ENCODE measurements at places on chromosomes 5 and 9.

- DNase-seq: no peak
Observed at GRCh38 chr5:99775189-99775588, 760.0 kb upstream of the FAM174A start.

GRCh38 chr5:80668016-80668969 is 13.5 kb upstream of the DHFR start:
- no peak for DNase-seq

DNA sequence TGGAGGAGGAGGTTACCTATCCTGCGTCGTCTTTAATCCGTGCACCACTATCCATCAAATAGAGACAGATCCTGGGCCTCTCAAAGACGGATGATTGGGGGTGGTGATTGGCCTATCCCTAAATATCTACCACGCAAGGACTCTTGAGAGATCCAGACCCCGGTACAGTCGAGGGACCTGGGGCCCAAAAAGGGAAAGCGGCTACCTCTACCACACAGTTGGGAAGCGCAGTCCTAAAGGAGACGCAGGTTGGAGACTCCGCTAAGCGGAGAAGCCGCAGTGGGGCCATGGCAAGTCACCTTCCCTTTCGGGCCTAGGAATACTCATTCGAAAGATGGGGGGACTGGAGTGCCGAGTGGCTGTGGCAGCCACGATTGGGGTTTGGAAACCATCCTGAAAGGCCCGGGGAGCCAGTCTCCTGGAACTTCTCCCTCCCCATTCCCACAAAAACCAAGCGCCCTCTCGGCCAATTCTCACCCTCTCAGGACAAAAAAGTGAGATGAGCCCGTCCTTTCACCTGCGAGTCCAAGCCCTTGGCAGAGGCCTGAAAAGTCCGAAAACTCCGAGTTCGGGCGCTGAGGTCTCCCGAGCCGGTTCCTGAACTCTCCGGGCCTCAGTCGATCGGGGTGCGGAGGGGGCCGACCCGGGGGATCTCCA is 499 bp upstream of the FOXE1 start:
- no peak for DNase-seq

- no peak for DNase-seq
Observed at GRCh38 chr5:137710086-137710485, 25.8 kb downstream of the KLHL3 start.

- DNase-seq: no peak
Observed at GRCh38 chr5:150989695-150990094, 30.7 kb upstream of the GPX3 start.

- no peak for DNase-seq
Observed at GRCh38 chr9:93326056-93326455, 125.4 kb upstream of the FAM120A start.

GRCh38 chr5:13488254-13488931 is 456.1 kb downstream of the DNAH5 start:
- no peak for DNase-seq

GRCh38 chr9:95188459-95188858 is 129.1 kb downstream of the FANCC start:
- no peak for DNase-seq

GRCh38 chr9:14895806-14896205 is 14.4 kb downstream of the FREM1 start:
- DNase-seq: no peak

DNA sequence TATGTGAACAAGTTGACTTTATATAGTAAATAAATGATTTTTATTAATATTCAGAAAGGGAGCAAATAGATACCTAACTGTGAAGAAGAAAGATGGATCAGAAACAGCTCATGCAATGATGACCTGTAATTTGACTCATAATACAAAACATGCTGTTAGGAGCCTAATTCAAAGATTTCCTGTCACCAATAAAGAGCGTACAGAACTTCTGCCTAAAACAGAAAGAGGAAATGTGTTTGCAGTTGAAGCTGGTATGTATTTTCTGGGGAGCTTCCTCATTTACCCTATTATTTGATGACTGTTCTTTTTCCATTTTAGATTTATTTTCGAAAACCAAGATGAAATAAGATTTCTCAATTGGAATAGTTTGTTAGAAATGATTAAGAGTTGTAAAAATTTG is 11.4 kb downstream of the YTHDC2 start:
- DNase-seq: no peak

- DNase-seq: no peak
Observed at GRCh38 chr5:30957591-30957990, 235.9 kb upstream of the CDH6 start.

- DNase-seq: peak; percentile 19
Observed at GRCh38 chr5:14281746-14282181, 138.6 kb downstream of the TRIO start.

- DNase-seq: no peak
Observed at GRCh38 chr9:15711531-15711930, 158.7 kb downstream of the CCDC171 start.

DNA sequence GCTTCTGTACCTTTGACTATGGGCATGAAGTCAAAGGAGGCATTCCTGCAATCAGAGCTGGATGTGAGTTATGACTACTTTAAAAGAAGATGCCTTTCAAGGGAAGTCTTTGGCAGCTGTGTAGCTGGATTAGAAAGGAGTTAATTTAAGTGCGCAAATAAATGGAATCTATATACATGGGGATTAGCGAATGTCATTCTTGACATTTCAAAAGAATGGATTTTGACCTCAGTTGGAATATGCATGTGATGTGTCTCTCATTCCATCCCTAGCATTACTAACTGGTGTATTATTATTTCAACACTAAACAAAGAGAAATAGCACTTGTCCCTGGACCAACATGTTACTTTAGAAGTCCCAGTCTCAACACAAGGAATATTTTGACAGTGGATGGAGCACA is 359.6 kb upstream of the SLC24A2 start:
- no peak for DNase-seq

DNA sequence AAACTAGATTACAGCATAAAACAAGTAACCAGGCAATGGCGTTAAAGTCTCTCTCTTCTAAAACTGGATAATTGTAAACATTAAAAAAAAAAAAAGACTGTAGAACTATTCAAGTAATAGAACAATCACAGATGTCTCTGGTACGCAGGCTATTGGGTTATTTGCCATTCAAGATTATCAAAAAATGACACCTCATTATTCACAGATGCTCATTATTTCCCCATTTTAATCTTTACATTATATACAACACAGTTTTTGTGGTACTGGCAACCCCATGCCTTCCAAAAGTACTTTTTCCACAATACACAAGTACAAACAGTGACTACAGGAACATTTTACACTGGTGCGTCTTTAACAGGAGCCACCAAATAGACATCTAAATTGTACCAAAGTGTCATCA is 109.4 kb downstream of the ZNF608 start:
- no peak for DNase-seq

- no peak for DNase-seq
Observed at GRCh38 chr5:67142816-67143215, 53.8 kb downstream of the CD180 start.

- no peak for DNase-seq
Observed at GRCh38 chr5:158502686-158503085, 597.0 kb downstream of the EBF1 start.

DNA sequence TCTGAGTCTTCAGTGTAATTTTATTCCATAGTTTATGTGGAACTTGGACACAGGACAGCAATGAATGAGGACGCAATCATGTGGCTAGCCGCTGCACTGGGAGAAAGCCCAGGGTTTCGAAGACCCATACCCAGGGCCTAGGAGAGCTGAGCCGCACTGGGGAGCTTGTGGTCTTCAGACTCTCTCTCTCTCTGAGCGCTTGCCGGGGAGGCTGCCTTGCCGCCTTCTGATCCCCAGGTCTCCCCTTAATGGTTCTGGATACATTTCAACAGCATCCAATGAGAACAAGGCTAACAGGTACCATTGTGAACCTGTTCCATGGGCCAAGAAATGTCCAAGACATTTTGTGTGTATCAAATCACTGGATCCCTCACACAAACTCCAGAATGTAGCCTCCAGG is 383.4 kb downstream of the ICE1 start:
- DNase-seq: no peak

DNA sequence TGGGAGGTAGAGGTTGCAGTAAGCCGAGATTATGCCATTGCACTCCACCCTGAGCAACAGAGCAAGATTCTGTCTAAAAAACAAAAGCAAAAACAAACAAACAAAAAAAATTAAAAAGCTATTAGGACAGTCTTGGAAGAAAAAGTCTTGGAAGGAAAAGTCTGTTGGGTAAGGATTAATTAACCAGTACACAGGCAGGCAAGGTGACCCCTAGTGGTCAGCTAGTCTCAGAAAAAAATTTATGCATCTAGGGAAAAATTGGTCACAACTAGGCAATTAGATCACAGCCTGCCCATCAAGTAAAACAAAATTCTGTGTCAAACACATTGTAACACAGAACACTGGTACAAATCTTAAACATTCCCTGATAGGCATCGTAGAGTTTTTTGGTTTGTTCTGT is 6.7 kb upstream of the ANKRD18B start:
- no peak for DNase-seq

- no peak for DNase-seq
Observed at GRCh38 chr9:5361326-5362010, 21.8 kb upstream of the RLN1 start.

DNA sequence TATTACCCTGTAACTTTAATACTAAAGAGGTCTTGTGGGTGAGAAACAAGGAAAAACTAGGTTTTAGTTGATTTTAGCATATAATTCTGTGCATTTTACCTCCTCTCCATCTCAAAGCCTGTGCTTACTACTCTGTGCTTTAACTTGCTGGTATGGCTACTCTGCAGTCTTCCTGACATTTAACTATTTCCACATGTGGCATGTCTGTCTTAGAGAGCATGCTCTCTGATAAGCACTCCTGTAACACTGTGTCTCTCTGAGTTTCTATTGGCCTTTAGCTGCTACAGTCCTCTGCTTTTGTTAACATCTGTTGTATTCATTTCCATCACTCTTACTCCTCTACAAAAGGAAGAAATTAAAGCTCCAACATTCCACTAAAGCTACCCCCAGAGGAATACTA is 418.3 kb downstream of the RAB3C start:
- DNase-seq: no peak

DNA sequence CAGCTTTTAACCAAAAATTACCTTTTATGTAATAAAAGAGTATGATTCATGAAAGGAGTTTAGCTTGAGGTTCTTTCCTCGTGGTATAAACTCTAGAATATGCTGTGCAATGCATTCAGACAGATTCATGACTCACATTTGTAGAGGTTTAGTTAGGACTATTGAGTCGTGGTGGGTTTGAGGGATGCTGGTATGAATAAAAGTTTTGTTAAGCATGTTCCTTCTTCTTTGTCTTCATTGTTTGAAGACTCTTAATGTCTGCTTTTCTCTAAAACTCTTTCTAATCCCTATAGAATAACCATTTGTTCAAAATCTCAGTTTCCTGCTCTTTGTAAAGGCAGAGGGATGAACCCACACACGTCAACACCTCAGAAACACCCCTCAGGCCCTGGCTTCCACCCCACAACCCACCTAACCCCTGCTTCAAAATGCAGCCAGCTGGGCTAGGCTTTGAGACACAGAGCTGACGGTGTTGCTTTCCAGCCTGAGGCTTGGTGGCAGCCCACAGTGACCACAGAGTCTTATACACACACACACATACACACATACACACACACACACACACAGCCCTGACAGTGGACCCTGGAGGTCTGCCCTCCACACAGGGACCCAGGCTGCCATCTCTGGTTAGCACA is 69.0 kb upstream of the IRX1 start:
- no peak for DNase-seq

DNA sequence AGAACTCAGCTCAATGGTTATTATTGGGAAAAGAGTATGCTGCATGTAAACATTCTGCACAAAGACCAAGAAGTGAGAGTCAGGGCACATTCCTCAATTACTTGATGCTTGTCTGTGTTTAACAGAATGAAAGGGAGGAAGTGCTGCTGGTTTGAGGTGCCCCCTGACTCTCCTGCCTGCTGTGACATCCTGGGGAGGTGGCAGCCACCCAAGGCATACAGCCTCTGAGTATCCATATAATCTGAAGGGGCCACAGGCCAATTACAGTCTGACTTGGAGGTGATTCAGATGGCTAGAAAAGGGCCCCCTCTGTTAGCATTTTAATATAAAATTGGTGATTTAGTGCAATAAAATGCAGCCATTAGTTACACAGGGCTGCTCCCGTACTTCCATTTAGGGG is 313.8 kb downstream of the ASTN2 start:
- no peak for DNase-seq

- DNase-seq: no peak
Observed at GRCh38 chr9:87862536-87863268, 20.0 kb upstream of the SPATA31E1 start.

DNA sequence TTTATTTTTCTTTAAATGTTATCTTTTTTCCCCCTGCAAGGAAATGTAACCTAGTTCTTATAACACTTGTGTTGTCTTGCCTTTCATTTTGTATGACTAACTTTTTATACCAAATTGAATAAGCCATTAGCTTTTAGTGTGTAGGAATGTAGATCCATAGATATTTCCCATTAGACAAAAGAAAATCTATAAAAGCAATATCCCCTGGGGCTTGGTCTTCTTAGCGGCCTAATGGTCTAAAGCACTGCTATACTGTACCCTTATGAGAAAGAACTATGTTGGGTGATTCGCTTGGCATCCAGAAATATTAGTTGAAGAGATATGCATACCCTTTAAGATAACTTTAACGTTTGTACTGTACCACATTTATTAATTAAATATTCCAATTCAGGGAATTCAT is 289.2 kb downstream of the CCDC171 start:
- no peak for DNase-seq

- no peak for DNase-seq
Observed at GRCh38 chr9:27109621-27110020, 596 bp downstream of the TEK start.
